ENCODE measurements at places on chromosomes 3 and 15. TPM values are rescaled to one million over a fixed set of nuclear protein-coding genes. Genes with fewer than 3 reads are reported as not detected.

CACNA2D3 gene
- total RNA-seq = 11.2 TPM

SEMA6D gene
- total RNA-seq = 49.8 TPM

- no peak for DNase-seq
These were observed 154.3 kb downstream of the RBPMS2 start for GRCh38 chr15:64621056-64621455.

DNA sequence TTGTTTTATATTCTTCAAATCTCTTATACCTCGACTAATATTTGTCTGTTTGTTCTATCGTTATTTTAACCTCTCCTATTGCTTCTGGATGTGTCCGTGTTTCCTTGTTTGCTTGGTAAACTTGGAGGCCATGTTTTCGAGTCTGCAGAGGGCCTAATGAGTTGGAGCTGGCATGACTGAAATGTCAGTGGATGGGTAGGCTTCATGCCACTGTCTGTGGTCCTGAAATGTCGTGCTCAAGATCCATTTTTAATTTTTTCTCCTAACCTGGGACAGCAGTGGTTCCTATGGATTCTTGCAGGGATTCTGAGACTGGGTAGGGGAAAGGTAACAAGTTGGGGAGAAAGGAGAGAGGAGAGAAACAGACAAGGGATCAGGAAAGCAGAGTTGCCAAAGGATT lies 18.8 kb upstream of the GASK1A start:
- DNase-seq = no peak

GRCh38 chr15:88344786-88345185 lies 88.2 kb upstream of the NTRK3 start:
- DNase-seq = no peak
